ENCODE measurements at places on chromosomes 16 and 17.

DNA sequence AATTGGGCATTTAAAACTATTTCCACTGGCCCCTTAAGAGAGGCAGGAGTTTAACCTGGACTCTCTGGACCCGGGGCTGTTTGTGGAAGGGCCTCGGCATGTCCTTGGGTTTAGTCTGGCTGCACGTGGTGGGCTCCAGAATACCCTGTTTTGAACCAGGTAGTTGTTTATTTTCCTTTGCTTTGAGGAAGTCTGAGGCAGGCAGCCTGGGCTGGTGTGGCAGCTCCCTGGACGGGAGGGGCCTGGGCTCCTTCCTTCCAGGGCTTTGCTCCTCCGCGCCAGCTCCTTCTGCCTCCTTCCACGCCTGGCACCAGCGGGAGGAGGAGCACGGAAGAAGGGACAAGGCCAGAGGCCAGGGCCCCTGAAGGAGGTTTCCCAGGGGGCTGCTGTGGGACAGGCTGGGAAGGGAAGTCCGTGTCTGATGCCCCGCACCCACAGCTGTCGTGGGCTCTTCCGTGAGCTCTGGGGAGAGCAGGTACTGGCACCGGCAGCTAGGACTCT, 15.5 kb downstream of the BANP start:
- no peak for DNase-seq

GRCh38 chr16:74700438-74701225, at the start of gene MLKL:
TSS of gene MLKL (minus strand) at chr16:74700862. CDS start at chr16:74695757, 5,105 bp downstream.
- peak; percentile 75 for DNase-seq

DNA sequence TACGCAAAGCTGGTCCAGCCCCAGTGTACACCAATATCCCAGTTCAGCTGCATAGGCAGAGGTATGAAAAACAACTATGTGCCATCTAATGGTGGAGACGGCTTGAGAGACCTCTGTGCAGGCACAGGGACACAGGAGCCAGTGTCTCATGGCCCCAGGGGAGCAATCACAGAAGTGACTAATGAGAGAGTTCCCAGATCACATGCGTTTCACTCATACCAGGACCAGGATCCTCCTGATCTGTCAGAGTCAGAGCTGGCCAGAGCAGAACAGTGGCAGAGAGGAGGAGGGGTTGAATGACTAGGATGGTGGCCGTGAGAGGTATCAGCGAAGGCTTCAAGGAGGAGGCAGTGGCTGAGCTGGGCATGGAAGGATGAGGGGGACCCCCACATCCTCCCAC, 41.1 kb downstream of the TMEM132E start:
- DNase-seq: no peak

GRCh38 chr16:2295056-2295798, 27.3 kb upstream of the RNPS1 start:
- no peak for DNase-seq

DNA sequence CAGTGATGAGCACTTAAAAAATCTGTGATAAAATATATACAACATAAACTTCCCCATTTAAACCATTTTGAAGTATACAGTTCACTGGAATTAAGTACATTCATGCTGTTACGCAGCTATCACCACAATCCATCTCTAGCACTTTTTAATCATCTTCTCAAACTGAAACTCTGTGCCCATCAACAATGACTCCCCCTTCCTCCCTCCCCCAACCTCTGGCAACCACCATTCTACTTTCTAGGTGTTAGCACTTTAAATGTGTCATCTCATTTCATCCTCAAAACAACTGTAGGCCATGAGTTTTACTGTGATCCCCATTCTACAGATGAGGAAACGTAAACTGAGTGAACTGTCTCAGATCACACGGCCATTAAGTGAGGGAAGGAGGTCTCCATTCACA, 13.8 kb upstream of the TMEM98 start:
- DNase-seq: peak; percentile 42

DNA sequence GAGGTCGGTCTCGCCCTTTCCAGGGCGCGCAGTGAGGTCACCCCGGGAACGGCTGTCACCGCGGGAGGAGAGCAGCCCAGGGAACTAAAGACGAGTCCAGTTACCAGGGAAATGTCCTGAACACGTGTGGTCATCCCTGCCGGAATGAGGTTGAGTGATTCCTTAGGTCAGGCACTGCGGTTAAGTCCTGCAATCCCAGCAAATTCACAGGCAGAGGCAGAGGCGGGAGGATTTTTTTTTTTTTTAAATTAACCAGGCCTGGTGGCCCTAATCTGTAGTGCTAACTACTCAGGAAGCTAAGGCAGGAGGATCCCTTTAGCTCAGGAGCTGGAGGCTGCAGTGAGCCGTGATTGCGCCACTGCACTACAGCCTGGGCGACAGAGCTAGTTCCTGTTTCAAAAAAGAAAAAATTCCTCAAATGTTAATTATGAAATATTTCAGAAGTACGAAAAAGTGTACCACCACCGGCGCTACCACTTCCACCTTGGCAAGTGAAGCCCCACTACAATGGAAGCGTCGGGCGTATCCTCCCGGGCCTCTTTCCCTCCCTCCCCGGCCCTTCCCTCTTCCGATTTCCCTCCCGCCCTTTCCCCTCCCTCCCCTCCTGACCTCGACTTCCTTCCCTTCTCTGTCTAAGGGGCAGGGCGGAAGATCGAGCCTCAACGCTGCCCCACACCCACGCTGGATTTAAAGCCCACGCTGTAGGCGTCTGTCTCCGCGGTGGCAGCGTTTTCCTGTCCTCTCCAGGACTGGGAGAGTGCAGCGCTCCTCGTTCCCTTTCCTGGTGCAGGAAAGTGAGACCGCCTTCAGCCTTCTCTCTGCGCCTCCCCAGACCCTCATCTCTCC, 27.3 kb downstream of the SLFN11 start:
- DNase-seq: peak; percentile 51

DNA sequence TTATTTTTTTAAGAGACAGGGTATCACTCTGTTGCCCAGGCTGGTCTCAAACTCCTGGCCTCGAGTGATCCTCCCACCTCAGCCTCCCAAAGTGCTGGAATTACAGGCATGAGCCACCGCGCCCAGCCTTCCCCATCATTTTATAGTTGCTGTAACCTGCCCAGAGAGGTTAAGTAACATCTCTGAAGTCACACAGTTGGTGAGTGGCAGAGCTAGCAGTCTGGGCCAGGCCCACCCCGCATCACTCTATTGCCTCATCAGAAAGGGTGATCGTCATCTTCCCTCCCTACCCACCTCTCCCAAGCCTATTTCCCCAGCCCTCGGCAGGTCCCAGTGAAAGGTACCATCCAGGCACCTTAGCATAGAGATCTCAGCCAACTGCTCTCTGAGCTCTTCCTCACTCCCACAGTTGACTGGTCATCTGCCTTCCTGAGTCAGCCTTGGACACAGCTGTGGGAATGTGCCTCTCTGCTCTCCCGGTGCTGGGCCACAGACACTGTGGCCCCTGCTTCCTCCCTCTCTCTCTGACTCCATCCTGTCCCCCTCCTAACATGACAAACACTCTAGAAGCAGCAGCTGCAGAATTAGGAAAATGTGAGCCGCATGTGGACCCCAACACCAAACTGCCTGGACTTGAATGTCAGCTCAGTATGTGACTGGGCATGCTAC, 57.1 kb downstream of the SCNN1B start:
- no peak for DNase-seq

GRCh38 chr17:80152081-80152702, 5.3 kb upstream of the EIF4A3 start:
- DNase-seq: no peak

DNA sequence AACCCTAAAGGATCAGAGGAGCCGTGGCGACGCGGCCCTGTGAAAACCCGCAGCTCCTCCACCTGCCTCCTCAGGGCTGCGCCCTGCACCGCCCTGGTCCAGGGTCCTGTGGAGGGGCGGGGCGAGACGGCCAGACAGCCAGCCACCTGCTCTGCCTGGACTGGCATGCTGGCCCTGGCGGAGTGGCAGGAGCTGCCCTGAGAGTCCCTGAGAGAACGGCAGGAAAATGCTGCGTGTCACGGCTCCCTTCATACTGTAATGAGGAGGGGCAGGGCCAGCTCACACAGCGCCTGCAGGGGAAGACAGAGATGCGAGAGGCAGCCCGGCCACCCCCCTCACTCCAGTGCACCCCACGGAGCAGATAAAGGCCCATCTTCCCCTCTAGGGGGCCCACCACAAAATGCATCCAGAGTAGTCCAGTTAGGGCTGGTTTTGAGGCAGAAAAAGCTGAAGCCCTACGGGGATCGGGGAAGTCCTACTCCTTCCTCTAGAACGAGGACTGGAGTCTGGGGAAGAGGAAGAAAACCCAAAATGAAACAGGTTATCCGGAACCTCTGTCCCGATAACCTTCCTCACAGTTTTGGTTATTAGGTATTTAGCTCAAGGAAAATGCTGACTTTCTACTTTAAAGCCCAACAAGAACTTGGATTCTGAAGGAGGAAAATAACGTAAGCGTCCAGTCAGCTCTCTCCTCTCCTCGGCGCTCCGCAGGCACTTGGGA, 97.6 kb upstream of the DNAH17 start:
- DNase-seq: no peak

- no peak for DNase-seq
Measured at GRCh38 chr17:31452101-31452500, 60.6 kb downstream of the RAB11FIP4 start.

GRCh38 chr17:48433896-48434295, 3.9 kb upstream of the SKAP1 start:
- no peak for DNase-seq

DNA sequence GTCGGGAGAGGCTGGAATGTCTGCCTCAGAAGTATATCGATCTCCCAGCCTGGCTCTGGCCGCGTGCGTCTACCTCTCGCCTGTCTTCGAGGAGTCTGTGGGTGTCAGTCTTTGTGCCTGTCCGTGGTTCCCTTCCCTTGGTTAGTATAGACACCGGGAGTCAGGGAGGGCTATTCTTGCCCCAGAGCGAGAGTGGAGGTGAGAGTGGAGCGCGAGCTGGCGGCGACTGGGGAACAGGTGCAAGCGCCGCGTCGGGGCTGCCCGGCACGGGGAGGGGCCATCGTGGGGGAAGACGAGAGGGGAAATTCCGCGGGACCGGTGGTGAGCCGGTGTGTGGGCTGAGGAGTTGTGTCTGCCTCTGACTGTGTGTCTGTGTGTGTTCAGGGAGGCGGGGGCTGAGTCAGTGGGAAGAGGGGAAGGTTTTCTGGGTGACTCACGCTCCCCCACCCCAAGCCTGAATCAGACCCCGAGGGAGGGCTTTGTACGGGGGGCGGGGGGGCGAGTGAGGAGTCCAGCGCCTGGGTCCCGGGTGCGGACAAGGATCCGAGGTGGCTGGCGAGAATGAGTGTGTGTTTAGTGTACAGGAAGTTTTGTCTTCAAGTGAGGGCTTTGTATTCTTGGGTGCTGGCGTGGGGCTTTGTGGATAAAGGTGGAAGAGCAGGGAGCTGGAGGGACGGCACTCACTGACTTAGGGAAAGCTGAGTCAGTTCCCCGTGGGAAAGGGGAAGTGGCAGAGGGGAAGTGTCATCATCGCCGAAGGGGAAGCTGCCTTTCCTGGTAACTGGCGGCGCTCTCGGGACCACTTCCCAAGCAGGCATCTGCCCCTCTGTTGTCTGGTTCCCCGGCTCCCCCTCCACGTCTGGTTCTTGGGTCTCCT, 8.6 kb downstream of the KDM6B start:
- peak; percentile 98 for DNase-seq

DNA sequence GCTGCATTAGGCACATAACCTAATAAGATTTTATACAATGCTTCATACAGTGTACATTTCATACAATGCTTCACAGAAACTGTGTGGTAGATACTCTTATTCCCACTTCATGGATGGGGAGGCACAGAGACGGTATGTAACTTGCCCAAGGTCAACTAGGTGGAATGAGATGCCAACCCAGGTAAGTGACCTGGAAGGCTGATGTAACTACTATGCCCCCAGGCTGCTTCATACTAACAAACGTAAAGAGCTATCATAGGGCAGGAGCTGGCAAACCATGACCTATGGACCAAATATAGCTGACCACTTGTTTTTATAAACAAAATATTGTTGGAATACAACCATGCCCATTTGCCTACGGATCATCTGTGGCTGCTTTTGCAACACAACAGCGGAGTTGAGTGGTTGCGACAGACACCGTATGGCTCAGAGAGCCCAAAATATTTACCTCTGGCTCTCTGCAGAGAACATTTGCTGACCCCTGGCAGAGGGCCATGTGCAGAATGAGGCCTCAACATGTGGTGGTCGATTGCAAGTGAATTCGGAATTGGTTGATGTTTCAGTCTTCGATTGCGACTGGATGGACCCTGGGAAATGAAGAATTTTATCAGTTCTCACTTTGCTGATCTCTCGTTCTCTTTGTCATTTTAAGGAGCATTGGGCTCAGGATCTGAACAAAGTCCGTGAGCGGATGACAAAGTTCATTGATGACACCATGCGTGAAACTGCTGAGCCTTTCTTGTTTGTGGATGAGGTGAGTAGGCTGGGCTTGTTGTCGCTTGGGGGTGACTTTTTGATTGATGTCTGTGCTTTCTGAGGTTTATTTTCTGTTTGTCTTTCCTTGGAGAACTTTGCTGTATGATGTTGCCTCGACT, 109.7 kb downstream of the PLCG2 start:
- DNase-seq: no peak

- DNase-seq: peak; percentile 86
Measured at GRCh38 chr16:10988164-10988803, 43.9 kb downstream of the CLEC16A start.

GRCh38 chr16:29809850-29810698, 1.9 kb upstream of the PRRT2 start:
- DNase-seq: peak; percentile 57

DNA sequence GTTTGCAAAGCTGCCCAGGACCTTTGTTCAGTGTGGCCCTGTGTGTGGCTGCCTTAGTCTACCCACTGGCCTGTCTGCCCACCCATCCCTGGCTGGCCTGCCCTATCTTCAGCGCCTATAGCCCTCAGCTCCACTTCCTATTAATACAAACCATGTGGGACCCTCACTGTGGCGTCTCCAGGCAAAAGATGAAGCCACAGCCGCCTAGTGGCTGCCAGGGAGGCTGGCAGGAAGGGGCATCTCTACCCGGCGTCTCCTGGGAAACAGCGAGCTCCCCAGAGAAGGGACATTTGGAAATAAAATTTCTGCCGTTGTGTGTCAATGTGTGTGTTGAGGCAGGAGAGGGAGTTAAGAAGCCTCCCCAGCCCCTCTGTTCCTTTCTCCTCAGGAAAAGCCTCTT, 31.5 kb downstream of the NEUROD2 start:
- DNase-seq: no peak

DNA sequence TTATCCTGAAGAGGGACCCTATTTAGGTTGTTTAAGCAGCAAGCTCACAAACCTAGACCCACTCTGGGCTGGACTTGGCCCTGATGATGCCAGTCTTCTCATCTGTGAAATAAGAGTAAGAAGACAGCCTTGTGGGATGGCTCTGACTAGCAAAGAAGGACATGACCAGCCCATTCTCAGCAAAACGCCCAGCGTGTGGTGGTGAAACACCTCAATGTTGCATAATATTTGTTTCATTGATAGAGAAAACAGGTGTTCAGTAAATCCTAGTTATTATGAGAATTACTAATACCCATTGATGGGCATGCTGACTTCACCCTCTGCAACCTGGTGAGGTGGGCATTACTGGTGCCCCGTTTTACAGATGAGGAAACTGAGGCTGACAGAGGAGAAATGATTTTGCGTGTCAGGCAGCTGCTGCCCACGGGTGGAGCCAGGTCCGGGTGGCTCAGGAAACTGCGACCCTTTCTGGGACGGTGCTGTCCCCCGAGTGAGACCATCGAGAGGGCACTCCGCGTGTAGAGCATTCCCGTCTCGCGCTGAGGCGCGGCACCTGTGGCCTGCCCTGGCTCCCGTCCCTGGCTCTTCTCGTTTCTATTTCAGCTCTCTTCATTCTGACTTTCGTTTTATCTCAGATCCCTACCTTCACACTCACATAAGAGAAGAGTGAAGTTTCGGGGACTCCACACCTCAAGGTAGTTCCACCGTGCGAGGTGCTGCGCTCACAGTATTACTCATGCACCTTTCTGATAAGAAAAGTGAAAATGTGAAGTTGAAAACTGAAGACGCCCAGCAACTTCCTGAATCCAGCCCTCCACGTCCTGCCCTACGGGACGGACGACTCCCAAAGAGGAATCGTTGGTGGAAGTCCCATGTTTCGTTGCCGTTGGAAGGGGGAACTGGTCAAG, 48.5 kb downstream of the IRF8 start:
- DNase-seq: peak; percentile 76

Data from stimulated activated CD4-positive, alpha-beta T cell treated with anti-CD3 and anti-CD28 coated beads, Interleukin-15, amount 100 ng/mL, for 24 hours (primary cell).